NCI-H1436 treated with DMSO at 0.1 percent for 48 hours (cell line): ENCODE measurements at places on chromosomes 11 and 22.

DNA sequence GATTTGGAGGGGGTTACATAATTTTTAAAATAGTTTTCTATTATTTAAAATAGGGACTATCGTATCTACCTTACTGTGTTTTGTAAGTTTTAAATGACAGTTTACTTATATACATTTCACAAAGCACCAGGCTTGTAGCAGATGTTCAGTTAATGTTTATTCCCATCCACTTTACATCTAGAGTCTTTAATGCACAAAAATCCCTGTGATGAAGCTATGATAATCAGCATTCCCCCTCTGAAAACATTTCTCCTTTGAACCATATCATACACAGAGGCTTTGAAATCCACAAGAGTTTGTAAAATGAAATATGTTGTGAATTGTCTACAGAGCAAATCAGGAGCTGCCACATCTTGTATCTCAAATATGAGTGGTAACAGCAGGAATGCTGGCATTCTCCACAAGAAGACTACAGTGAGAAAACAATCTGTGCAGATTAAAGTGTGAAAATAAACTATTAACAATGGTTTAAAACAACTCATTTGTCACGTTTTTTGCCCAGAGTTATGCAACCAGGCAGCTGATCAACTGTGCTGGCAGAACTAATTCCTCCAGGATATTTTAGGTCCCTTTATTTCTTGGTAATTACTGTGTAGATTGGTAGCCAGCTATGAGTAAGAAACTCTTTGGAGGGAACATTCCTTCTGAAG is 699.1 kb upstream of the ARHGAP42 start:
- DNase-seq, result no peak

- DNase-seq, result no peak
Observed at GRCh38 chr22:27630754-27631153, 170.8 kb downstream of the MN1 start.

DNA sequence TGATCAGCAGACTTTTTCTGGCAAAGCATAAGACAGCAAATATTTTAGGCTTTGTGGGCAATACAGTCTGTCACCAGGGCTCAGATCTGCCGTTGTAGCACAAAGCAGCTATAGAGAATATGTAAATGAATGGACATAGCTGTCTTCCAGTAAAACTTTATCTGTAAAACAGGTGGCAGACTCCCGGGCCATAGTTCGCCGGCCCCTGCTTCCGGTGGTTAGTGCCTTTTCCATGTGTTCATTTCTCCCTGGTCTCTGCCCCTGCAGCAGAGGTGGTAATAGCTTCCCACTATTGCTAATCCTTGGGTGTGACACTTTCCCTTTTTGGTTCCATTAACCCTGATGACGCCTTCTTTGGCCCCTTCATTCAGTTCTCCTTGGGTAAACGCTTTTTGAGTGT is 93.7 kb upstream of the LDLRAD3 start:
- DNase-seq, result no peak

DNA sequence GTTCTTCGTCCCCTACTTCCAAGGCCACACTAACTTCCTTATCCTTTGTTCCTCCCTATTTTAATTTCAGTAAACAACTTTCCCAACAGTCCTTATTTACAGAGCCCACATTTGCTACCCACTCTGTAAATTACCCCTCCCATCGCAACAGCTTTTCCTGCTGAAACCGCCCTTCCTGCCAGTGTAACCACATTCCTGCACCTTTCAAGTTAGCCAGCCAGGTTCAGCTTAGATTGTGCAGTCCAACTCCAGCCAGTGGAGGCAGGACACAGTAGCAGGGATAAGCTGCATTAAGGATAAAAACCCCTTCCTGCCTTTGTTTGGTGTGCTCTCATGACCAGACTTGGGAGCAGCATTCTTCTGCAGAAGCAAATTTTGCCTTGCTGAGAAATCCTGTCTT is 768.3 kb upstream of the ARHGAP42 start:
- DNase-seq, result no peak

GRCh38 chr11:10392095-10393079 is 62.7 kb upstream of the AMPD3 start:
- DNase-seq, result no peak

DNA sequence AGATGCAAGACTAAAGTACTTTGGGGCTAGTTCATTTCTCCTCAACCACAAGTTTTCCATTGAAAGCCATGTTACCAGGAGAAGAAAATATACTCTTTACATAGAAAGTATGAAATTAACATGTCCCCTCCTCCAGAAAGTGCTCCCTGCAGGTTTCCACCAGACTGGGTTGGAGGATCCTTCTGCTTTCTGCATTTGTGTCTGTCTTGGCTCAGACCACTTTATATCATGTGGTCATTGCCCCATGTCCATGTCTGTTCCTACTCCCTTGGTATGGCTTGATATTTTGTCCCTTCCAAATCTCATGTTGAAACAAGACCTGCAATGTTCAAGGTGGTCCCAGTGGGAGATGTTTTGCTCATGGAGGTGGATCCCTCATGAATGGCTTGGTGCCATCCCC is 28.4 kb upstream of the ACER3 start:
- no peak for DNase-seq

DNA sequence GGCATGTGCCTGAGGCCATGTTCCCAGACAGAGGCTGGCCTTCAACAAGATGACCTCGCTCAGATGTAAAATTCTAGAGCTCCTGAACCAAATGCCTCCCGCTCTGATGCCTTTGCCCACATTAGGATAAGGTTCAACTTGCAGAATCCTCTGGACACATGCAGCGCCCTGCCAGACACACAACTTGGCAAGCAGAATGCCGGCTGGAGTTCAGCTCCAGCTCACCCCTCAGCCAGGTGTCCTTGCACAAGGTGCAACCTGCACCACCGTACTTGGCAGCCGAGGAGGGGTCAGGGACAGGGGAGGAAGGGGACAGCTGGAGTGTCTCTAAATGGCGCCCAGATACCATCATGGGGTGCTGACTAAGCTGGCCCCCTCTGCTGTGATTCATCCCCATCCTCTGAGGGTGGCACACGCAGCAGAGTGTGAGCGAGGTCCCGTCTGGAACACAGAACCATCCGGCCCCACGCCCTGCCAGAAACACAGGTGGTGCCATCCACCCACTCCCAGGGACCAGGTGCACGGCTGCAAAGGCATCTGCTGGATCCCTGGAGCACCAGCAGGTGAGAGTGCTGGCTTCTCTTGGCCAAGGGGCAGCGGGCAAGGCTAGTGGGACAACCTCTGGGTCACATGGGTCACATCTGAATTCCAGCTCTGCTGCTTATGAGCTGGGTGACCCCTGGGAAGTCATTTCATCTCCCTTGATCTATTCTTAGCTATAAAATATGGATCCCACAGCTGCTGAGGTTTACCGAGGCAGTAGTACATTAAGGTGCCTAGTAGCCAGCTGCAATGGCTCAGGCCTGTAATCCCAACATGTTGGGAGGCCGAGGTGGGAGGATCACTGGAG is 12.8 kb downstream of the ZMAT5 start:
- no peak for DNase-seq

GRCh38 chr11:44288133-44288526 is 21.8 kb downstream of the ALX4 start:
- DNase-seq, result no peak

- no peak for DNase-seq
Observed at GRCh38 chr11:126345283-126345682, 10.2 kb upstream of the ST3GAL4 start.

DNA sequence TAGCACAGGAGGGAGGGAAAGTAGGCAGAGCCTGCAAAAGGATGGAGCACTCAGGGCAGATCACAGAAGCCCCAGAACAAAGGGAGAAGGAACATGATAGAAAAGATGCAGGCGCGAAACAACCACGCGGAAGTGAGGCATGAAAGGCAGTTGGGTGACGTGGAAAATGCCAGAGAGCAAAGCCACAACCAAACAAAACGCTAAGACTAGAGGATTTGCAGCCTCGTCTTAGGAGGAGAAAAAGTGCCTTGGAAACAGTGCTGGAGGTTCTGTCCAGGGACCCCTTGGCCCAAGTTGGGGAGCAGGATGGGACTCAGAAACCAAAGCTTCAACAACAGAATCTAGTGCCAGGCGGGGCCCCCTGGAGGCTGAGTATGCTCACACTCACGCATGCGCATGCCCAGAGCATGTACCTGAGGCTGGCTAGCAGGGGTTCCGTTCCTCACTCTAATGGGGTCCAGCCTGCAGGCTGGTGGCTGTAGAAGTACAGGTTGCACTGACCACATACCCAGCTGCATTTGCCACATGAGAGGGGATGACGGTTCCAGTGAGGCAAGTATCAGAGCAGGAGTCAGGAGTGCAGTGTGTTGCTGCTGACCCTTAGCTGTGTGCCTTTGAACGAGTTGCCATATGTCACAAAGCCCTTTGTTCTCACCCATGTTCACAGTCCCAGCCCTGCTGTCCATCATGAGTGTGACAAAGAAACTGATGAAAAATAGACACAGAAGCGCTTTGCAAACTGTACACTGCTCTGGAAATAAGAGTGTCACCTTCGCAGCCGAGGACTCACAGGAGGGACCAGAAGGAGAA is 568.6 kb upstream of the CADM1 start:
- no peak for DNase-seq

- DNase-seq, result no peak
Observed at GRCh38 chr11:91630916-91631673, 593.5 kb upstream of the FAT3 start.

DNA sequence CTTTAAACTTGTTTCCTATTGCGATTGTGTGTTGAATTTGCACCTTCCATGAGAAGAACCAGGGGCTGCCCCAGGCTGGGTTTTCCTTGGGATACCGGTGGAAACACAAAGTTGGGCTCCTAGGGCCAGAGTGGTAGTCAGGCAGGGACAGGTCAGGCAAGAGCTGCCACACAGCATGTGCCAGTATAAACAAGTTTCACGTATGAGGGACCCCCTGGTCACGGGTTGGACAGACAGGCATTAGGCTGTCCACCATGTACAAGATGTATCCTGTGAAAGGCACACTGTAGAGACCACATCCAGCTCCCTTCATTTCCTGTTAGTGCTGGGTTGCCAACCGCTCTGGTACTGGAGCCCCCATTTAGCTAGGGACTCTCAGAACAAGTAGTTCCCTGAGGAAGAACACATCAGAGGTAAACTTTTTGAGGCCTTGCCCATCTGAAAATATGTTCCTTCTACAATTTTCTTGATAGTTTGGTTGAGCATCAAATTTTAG is 8.8 kb downstream of the UPB1 start:
- DNase-seq, result no peak

- no peak for DNase-seq
Observed at GRCh38 chr11:117992136-117992535, 5.9 kb downstream of the IL10RA start.
